ENCODE measurements at places on chromosomes 5 and 9.

- DNase-seq = no peak
Observed at GRCh38 chr5:129124608-129125007, 30.1 kb downstream of the ISOC1 start.

DNA sequence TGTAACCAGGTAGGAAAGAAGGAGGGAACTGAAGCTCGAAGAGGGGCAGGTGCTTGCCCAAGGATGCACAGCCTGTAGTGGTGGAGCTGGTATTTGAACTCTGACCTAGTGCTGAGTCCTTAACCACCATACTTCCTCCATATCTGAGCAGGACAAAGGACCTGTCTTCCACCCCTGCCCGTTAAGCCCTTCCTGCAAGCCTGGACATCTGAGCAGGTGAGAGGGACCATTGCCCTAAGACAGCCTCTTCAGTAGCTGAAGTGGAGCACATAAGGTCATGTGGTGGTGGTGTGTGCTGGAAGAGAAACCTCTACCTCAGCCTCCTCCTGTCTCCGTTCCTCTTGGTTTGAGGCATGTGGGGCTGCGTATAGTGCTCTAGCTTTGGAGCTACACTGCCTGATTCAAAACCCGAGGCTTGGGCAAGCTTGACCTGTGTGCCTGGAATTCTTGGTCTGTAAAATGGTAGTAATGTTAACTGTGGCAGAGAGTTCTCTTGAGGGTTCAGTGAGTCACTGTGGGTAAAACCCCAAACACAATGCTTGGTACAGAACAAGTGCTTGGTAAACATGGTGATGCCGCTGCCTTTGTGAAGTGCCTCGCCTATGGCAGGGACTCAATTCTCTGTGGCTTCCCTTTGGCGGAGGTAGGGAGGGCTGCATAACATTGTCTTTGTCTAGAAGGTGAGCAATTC is 7.4 kb downstream of the GALNT10 start:
- no peak for DNase-seq

- no peak for DNase-seq
Observed at GRCh38 chr5:30475429-30475828, 718.1 kb upstream of the CDH6 start.

GRCh38 chr5:17373406-17373805 is 124.6 kb upstream of the TAF11L2 start:
- no peak for DNase-seq

- DNase-seq = no peak
Observed at GRCh38 chr9:90774682-90775081, 26.9 kb upstream of the SYK start.

DNA sequence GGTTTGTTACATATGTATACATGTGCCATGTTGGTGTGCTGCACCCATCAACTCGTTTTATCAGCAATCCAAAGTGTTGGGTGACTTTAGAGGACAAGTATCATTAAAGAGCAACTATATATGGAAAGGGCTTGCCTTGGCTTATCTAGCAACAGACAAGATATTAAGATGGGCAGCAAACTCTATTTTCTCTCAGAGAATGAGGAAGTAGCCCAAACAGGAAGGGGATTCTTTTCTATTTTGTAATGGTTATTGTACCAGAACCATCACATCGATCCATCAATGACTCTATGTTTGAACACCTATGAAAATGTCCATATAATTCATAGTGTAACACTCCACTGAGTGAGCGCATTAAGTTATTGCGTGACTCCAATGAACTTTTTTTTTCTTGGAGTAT is 260.1 kb upstream of the SLC24A2 start:
- no peak for DNase-seq

- no peak for DNase-seq
Observed at GRCh38 chr5:107301999-107302398, 368.7 kb downstream of the EFNA5 start.

- DNase-seq = no peak
Observed at GRCh38 chr5:38878391-38879077, 32.7 kb downstream of the OSMR start.

DNA sequence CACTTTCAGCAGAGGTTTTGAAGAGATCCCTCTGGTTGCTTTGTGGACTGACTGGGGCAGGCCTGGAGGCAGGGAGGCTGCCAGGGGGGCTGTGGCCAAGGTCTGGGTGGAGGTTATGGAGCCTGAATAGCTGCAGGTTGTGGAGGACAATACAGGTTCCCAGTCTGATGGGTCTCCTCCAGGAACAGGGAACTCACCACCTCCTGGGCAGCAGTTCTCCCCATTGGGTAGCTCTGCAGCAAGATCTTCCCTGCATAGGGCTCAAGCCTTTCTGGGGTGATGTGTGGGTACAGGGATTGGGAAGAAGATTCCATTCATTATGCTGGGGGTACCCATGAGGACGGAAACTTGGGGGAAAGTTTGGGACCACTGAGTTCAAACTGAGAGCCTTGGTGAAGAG is 6.8 kb downstream of the AQP3 start:
- DNase-seq = no peak

- no peak for DNase-seq
Observed at GRCh38 chr5:93401634-93402213, 179.3 kb downstream of the NR2F1-AS1 start.

GRCh38 chr5:180169248-180170105 is 39.5 kb downstream of the RASGEF1C start:
- DNase-seq = no peak

- no peak for DNase-seq
Observed at GRCh38 chr5:32840606-32841005, 129.5 kb downstream of the NPR3 start.

- DNase-seq = peak; percentile 84
Observed at GRCh38 chr5:19547640-19548039, 440.4 kb downstream of the CDH18 start.

GRCh38 chr5:64532657-64533056 is 26.8 kb downstream of the RGS7BP start:
- no peak for DNase-seq

- DNase-seq = no peak
Observed at GRCh38 chr5:92470770-92471169, 1087.7 kb upstream of the ARRDC3 start.

GRCh38 chr5:140166911-140167310 is 8.1 kb upstream of the CYSTM1 start:
- DNase-seq = no peak

DNA sequence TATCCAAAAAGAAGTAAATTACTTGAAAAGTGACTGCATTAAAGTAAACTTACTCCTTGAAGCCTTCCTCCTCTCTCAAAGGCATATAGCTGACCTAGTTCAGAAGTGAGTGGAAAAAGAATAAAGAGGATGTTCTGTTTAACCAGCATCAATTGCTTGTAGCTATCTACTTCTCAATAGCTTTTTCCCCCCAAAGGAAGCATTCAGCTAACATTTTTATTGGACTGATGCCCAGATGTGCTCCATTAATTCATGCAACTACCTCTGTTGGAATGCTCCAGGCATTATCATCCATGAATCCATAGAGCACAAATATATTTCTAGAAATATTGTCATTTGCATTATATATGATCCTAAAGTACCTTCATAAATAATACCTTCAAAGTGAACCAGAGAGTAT is 132.8 kb downstream of the RASEF start:
- DNase-seq = no peak

DNA sequence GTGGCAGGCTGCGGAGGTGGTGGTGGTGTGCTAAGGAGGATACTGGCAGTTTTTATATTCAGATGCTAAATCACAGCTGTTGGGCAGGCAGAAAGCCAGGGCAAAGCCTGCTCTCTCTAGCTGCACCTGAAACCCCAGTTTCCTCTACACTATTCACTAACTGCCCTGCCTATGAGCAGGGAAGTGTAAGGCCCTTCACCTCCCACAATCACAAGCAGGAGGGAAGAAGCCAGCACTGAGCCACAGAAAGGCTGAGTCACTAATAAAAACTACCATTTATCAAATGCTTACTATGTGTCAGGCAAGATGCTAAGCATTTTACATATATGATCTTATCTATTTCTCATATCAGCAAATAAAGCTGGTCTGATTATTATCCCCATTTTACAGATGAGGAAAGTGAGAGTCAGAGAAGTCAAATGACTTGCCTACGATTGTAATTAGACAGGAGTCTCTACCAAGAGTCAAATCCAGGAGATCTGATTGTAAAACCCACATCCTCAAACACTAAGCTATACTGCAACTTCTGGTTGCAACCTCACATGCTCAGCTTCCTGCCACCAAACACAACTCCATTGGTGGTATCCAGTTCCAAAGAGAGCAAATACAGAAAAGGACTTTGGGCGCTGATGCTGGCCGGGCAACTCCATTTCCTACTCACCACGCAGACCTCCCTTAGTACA is 17.7 kb upstream of the IL6ST start:
- DNase-seq = peak; percentile 53
